NCI-H1105 treated with DMSO at 0.1 percent for 48 hours (cell line): ENCODE measurements at places on chromosomes 3 and 15.

- DNase-seq, result no peak
These were observed 181.2 kb upstream of the CDIN1 start for GRCh38 chr15:36398212-36398611.

GRCh38 chr3:99430348-99431134 lies 207.9 kb upstream of the COL8A1 start:
- no peak for DNase-seq

DNA sequence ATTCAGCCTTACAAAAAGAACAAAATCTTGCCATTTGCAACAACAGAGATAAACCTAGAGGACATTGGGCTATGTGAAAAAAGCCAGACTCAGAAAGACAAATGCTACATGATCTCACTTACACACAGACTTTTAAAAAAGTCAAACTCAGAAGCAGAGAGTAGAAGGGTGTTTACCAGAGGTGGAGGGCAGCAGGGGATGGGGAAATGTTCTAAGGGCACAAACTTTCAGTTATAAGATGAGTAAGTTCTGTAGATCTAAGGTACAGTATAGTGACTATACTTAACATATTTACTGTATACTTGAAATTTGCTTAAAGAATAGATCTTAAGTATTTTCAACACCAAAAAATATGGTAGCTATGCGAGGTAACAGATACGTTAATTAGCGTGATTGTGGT lies 3.0 kb downstream of the MYEF2 start:
- no peak for DNase-seq

DNA sequence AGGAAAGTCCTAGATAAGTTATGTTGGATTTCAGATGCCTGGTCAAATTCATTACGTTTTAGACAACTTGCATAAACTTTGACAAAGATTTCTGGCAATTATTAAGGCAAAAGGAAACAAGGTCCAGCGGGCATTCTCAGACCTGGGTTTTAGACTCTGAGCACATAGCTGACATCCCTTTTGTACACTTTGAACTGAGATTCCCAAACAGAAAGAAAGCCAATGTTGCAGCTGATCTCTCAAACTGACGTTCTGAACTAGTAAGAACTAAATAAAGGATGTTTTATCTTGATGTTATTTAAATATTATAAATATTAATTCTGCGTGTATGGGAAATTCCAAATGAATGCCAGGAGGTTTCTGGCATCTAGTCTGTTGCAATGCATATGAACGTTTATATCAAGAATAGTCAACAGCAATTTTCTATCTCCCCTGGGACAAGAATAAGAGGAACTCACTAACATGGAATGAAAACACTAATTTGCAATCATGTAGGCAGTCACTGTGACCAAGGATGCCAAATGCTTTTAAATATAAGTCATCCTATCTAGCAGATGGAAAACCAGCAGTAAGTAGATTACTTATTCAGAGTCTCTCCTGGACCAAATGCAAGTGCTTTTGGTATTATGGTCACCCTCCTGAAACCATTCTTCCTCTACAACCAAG lies 202.1 kb downstream of the GREM1 start:
- DNase-seq, result no peak

GRCh38 chr3:188211476-188211875 lies 57.5 kb downstream of the LPP start:
- DNase-seq, result no peak
